Stimulated activated CD4-positive, alpha-beta T cell treated with anti-CD3 and anti-CD28 coated beads, Interleukin-2, amount 100 ng/mL, for 24 hours (primary cell): ENCODE measurements at places on chromosomes 1 and 21.

DNA sequence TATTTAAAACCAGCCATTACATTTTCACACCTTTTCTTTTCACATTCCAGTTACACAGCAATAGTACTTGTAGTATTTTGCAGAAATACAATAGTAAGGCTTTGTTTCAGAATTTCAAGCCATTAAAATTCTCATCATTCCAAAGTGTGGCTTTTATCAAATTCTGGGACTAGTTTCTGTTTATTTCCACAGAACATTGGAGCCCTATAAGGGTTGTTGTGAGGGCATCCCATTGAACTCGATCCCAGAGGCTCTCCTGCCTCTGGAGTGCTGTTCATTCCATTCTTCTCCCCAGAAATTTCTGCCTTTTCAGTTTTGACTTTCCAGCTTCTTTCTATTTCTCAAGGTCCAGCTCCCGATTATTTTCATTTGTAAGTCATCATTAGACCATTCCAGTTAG lies 645.5 kb downstream of the ADGRL2 start:
- DNase-seq: no peak

DNA sequence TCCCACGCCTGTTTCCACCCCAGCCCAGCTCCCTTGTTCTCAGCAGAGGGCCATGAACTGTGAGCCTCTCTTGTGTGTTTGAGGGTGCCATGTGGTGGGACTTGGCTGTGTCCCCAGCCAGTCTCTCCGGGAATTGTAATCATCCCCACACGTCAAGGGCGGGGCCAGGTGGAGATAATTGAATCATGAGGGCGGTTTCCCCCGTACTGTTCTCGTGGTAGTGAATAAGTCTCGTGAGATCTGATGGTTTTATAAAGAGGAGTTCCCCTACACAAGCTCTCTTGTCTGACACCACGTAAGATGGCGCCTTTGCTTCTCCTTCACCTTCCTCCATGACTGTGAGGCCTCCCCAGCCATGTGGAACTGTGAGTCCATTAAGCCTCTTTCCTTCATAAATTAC lies 57.2 kb upstream of the COL6A2 start:
- no peak for DNase-seq

DNA sequence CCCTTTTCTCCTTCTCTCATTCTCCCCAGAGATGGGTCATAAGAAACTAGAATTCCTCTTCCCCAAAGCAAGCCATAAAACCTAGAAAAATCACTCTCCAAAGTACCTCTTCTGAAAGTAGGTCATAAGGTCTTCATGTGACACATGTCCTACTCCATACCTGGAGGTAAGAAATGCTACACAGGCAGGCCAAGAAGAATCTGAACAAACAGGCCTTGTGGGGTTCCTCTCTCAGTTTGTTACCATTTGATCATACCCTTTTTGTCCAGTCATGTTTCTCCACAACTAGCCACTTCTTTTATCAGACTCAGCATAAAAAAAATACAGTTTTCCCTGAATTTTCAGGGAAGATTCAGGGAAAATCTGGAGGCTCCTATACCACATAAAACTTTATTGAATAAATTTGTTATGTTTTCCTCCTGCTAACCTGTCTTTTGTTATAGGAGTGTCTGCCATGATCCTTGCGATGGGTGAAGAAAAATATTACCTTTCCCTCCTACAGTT lies 134.4 kb upstream of the LMO4 start:
- DNase-seq: no peak

- no peak for DNase-seq
Measured at GRCh38 chr1:18881642-18882431, 20.5 kb downstream of the ALDH4A1 start.

DNA sequence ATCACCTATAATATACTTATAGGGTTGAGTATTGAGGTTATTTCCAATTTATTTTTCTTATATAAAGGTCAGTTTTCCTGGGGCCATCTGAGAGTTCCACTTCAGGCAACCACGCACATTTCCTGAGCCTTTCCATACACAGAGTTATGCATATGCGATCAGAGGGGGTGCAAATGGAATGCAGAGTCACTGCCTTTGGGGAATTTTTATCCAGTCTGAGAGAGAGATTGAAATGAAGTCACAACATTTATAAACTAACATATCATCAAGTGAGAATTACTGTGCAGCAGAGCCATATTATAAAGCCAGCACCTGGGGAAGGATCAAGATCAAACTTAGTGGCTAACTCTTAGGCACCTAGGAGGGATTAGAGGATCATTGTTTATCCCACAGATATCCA lies 299.9 kb upstream of the PLXNA2 start:
- no peak for DNase-seq

- DNase-seq: no peak
Measured at GRCh38 chr1:46539972-46540371, 11.5 kb downstream of the KNCN start.

- DNase-seq: no peak
Measured at GRCh38 chr1:223556414-223557129, 108.9 kb downstream of the CAPN8 start.

GRCh38 chr1:12127206-12127810 lies 39.5 kb upstream of the TNFRSF1B start:
- peak; percentile 49 for DNase-seq

DNA sequence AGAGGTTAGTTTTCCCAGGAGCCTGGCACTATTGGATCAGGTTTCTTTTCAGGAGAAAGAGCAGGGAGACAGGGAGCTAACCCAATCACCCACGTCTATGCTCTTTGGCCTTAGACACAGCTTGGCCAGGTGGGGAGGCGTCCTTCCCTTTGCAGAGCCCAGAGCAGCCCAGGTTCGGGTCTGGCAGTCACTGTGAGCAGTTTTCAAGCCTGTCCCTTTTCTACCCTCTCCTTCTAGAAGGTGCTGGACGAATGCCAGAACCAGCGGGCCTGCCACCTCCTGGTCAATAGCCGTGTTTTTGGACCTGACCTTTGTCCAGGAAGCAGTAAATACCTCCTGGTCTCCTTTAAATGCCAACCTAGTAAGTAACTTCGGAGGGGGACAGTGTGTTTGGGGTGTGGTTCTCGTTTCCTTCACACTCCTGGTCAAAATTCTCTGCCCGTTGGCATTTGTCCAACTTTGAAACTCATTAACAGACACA lies 44.9 kb downstream of the EVA1C start:
- DNase-seq: no peak

DNA sequence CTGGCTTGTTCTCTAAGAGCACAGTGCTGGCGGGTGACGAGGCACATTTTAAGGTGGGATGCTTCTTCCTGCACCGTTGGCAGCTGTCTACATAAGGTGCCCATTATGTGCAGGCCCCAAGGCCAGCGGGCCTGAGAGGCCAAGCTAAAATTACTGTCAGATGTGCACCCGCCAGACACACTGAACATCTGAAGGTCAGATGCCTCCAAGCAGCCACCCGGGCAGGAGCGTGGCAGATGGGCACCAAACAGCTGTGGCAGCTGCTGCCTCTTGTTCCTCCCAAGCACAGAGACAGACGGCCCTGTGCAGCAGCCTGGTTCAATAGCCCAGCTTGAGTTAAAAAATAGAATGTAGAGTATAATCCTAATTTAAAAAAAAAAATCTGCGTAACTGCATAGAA lies 211.9 kb upstream of the EDN2 start:
- no peak for DNase-seq
